NAMALWA (cell line): ENCODE measurements at places on chromosomes 5 and 9.

DNA sequence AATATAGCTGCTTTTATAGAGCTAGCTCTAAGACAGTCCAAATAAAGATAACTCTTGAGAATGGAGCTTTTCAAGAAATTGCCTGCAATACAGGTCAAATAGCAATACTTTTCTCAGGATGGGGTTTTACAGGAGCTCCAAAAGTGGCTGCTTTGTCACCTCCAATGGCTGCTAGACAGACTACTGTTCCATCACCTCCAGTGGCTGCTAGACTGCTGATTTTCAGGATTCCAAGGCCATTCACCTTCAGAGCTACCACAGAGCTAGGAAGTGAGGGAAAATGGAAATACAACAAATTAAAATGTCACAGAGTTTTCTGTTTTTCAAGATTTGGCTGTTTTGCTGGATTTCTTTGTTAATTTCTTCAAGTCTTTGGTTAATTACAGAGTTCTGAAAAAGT is 8.5 kb upstream of the ITGA1 start:
- no peak for DNase-seq

DNA sequence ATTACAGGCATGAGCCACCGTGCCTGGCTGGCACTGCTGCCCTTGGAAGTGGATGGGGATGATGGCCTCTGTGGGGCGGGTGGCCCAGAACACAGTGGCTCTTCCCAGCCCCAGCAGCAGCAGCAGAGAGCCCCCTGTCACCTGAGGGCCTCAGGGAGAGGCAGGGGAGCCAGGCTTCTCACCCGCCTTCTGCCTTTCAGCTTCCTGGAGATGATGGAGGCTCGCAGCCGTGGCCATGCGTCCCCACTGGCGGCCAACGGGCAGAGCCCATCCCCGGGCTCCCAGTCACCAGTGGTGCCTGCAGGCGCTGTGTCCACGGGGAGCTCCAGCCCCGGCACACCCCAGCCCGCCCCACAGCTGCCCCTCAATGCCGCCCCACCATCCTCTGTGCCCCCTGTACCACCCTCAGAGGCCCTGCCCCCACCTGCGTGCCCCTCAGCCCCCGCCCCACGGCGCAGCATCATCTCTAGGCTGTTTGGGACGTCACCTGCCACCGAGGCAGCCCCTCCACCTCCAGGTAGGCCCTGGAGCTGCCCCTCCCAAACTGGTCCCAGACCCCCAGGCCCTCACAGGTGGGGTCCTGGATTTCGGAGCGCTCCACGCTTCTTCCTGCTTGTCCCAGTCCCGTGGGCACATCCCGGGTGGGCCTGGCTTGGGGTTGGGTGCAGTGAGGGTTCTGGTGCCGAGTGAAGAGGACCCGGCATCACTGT is 5.0 kb upstream of the AJM1 start:
- no peak for DNase-seq

DNA sequence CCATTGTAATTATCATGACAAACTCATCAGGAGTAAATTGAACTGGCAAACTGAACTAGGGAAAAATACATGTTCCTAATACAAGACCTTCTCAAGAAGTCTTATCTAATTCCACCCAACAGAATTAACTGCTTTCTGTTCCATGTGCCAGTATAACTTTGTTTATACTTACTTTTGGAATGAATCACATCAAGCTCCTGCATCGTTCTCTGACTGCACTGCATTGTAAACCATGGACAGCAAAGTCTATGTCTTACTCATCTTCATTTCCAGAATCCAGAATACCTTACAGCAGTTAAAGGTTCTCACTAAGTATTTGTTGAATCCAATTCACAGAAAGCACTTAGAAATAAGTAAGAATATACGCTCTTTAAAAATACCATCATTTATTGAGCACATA is 102.8 kb downstream of the PLK2 start:
- DNase-seq, result no peak

DNA sequence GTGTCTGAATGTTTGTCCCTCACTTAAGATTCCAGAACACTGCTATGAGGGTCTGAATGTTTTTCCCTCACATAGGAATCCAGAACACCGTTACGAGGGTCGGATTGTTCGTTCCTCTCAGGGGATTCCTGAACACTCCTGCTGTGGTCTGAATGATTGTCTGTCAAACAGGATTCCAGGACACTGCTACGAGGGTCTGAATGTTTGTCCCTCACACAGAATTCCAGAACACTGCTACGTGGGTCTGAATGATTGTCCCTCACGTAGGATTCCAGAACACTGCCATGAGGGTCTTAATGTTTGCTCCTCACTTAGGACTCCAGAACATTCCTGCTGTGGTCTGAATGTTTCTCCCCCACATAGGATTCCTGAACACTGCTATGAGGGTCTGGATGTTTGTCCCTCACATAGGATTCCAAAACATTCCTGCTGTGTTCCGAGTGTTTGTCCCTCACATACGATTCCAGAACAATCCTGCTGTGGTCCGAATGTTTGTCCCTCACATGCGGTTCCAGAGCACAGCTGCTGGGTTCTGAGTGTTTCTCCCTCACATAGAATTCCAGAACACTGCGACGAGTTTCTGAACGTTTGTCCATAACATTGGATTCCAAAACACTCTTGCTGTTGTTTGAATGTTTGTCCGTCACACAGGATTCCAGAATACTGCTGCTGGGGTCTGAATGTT is 199.5 kb downstream of the FOXD4L6 start:
- DNase-seq, result no peak

GRCh38 chr5:15798006-15798405 is 298.0 kb downstream of the FBXL7 start:
- no peak for DNase-seq

DNA sequence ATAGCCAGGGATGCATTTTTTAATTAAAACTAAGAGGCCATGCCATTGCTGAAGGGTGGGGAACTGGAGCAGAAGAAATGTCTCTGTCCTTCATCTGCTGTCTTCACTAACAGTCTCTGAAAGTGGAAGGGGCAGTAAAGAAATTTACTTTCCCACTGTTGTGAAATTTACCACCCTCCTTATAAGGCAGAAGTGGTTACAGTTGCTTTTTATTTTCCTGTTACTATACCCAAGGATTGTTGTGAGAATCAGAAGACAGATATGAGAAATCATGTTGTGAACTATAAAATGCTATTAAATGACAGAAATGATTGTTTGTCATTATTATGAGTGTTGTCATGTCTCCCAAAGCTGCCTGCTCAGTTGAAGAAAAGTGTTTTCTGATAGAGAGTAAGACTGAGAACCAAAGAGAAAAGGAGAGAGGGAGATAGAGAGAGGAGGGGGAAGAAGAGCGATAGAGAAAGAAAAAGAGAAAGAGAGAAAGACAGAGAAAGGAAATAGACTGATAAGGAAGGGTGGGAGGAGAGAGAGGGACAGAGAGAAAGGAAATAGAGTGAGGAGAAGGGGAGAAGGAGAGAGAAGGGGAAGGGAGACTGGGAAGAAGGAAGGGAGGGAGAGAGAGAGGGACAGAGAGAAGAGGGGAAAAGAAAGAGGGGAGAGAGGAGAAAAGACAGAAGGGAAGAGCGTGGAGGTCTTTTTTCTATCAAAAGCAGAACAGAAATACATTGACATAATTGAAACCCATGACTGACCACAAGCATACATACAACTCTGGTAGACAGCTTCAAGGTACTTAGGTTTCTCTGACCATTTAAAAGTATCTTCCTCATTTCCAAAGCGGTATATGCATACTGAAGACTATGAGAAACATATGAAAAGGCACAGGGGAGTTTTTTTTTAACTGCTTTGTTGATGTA is 22.5 kb downstream of the SEC61B start:
- peak; percentile 31 for DNase-seq

- no peak for DNase-seq
Measured at GRCh38 chr5:154273028-154273617, 82.6 kb downstream of the GALNT10 start.

- no peak for DNase-seq
Measured at GRCh38 chr9:72623156-72623555, 101.7 kb downstream of the TMC1 start.

- no peak for DNase-seq
Measured at GRCh38 chr5:38948501-38948900, 102.7 kb downstream of the OSMR start.

GRCh38 chr9:106771608-106772007 is 91.4 kb upstream of the ZNF462 start:
- no peak for DNase-seq

DNA sequence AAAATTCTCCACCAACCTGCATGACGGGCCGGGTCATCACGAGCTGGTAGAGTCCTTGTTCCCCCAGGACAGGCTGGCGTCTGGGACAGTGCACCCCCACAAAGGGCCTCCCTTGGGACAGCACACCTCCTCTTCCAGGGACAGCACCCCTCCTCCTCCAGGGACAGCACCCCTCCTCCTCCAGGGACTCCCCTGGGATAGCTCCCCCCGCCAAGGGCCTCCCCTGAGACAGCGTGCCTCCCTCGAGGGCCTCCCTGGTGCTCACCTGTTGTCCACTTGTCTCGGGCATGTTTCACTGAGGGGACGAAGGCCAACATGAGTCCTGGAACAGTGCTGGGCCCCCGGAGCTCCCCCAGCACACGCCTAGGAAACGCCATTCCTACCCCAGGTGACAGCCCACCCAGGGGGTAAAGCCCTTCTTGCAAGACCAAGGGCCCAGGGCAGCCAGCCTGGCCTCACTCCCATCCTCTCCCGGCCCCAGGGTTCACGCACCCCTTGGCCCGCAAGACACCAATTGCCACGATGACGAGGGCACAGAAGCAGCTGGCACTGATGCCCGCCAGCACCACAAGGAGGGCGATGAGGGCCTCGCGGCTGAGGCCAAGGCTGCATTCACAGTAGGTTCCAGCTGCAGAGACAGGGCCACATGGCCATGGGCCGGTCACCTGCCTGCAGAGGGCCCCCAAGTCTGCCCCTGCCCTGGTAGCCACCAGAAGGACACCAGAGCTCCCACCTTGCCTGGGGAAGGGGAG is 531 bp downstream of the TMEM210 start:
- DNase-seq, result no peak

GRCh38 chr5:113266227-113266912 is 168.4 kb downstream of the TSSK1B start:
- no peak for DNase-seq

DNA sequence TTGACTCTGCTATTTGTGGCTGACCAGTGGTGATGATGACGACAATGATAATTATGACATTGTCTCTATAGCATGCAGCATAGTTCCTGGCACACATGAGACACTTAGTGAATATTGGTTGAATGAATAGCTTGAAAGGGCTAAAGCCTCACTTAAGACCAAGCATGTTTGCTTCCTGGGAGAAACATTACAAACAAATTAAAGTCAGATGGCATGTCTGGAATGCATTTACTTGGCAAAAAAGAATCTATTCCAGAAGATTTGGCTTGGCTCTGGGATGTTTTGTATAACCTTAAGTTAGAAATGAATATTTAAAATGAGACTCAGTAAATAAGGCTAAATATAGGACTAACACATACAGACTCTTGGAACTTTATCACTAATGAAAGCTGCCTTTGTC is 21.6 kb downstream of the GAS1 start:
- DNase-seq, result no peak

DNA sequence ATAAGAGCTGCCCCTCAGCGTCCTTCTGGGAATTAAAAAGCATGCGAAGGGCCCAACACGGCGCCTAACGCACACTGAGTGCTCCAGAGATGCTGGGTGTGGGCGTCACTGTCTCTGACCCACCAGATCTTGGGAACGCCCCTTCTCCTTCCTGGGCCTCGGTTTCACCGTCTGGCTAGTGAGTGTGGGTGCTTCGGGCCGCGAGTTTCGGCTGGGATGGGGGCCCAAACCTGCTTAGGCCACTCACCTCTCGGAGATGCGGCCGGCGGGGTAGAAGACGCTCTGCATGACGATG is 3.7 kb downstream of the PIP5KL1 start:
- DNase-seq, result no peak

DNA sequence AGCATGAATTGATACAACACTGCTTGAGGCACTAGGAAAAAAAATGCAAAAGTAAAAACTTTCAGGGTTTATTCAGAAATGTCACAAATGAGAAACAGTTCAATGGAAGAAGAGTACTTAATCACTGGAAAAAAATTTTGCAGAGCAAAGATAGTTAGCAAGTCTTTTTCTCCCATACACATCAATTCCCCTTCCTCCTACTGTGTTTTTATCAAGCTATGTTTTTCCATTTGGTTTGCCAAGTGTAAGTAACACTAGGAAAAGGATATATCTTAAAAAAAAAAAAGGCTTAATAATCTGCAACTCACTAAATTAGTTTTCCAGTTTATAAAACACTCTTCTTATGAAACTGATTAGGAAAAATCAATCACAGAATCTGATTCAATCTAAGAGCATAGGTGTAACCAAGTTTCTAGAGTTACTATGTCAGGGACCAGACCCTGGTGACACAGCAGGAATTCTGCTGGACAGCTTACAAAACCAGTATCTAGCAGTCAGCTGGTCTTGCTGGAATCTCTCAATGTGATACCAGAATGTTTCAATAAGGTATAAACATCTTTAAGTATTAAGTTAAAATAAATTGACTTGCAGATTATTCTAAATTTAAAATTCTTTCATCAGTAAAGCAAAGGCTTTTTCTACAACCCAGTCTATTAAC is 34.7 kb downstream of the RNF145 start:
- DNase-seq, result no peak

- no peak for DNase-seq
Measured at GRCh38 chr9:136465500-136466154, 17.2 kb downstream of the SEC16A start.

GRCh38 chr9:120863833-120864232 is 13.2 kb downstream of the PHF19 start:
- DNase-seq, result no peak

DNA sequence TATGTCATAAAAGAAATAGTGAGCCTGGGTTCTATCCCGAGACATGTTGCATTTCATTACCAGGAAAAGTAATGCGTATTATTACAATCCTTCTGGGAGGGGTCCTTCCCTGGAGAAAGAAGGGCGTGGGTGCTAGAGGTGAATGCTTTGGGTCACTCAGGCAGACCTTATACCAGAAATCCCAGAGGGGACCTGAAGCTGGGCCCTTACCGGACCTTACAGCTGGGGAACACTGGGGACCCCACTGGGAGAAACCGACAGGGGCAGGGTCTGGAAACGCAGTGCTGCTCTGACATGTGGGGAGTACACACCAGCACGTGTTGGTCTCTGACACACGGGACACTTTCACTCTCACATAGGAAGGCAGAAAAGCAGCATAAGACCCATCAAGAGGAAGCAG is 71.3 kb downstream of the LMNB1 start:
- DNase-seq, result no peak

- DNase-seq, result no peak
Measured at GRCh38 chr5:135213027-135213386, 179.0 kb upstream of the PITX1 start.

DNA sequence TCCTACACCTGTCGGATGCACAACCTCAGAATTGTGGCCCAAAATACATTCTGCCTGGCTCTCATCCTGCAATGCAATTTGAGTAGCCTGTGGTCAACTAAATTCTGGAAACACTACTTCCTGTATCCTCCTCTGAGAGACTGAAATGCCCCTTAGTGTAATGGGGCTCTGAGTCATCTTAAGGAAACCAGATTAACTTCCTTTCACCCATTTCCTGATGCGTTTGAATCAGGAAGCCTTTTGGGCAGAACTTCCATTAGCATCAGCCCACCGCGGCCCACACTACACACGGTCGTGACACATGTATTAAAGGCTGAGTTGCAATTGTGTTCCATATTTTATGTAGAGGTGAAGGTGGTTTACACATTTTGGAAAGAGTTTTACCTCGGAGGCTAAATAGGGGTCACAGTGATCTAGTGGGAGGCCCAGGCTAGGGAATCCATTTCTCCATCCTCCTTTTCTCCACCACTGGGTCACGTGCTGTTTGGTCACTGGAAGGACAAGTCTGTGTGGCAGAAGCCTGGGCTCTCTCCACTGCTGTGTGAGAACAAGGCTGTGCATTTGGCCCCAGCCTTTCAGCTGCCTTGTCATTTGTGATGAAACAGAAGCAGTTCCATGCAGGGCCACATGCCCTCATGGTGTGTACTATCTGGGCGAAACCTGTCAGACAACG is 55.9 kb downstream of the DAP start:
- no peak for DNase-seq

GRCh38 chr5:79872291-79872690 is 118.8 kb downstream of the MTX3 start:
- DNase-seq, result no peak
